ENCODE measurements at places on chromosomes 12 and 14. TPM values are rescaled to one million over a fixed set of nuclear protein-coding genes. Genes with fewer than 3 reads are reported as not detected.

DNA sequence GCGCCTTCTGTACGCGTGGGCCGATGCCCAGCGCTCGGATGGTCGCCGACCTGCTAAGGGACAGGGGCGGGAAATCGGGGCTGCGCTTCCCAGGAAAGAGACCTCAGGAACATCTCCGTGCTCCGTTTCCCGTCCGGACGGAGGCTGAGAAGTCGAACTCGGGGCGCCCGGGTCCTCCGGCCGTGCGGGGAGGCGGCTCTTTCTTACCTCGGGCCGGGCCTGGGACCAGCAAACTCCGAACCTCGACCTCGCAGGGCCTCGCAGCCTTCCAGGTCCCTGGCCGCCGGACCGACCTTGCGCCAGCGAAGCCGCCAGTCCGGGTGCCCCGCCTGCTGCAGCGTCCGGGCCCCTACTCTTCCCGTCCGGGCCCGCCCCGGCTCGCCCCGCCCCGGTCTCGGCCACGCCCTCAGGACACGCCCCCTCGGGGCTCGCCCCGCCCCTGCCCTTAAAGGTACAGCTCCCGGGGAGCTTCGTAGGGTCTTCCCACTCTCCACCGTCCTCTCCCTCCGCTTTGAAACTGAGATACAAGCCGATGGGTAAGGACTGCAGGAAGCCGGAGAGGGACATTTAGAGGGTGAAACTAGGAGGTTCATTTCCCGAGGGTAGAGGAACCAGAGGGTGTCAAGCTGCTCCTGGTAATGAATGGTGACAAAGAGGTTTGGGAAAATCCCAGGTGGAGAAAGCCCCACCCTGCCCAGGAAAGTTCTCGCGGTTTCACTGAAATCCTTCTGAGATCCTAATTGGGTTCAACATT is at the start of gene SLC8B1:
Gene SLC8B1 (minus strand): TSS at position 324 of the 754 bp plus-strand sequence. CDS start 2,231 bp downstream, outside the sequence.
- no peaks in the 10 kb centered on the region for H3K36me3 ChIP-seq
- peak within 1 kb of the TSS; percentile 83 for H3K4me3 ChIP-seq
- no peaks in the 10 kb centered on the region for H3K27me3 ChIP-seq
- peak within 1 kb of the TSS; percentile 75 for H3K27ac ChIP-seq
- peak; percentile 85 for DNase-seq
- H3K4me1 ChIP-seq = no peaks in the 10 kb centered on the region

The RPL10L gene
- total RNA-seq = not detected

The FKBP4 gene
- total RNA-seq = 55.2 TPM

The SLC5A8 gene
- total RNA-seq = 5.6 TPM

GRCh38 chr12:120944645-120945217 is 33.6 kb upstream of the HNF1A start:
- no peak overlapping the region for H3K4me3 ChIP-seq
- H3K27ac ChIP-seq = no peak overlapping the region
- no peaks in the 10 kb centered on the region for H3K27me3 ChIP-seq
- H3K4me1 ChIP-seq = no peaks in the 10 kb centered on the region
- DNase-seq = no peak

- H3K36me3 ChIP-seq = no peaks in the 10 kb centered on the region
- peaks cover 2% of the 10 kb centered on the region for H3K4me1 ChIP-seq
- H3K27ac ChIP-seq = no peak overlapping the region
- H3K27me3 ChIP-seq = no peaks in the 10 kb centered on the region
These were observed 262.0 kb downstream of the MED13L start for GRCh38 chr12:116015525-116015924.

- H3K4me3 ChIP-seq = no peak overlapping the region
- no peak for DNase-seq
- H3K27ac ChIP-seq = no peak overlapping the region
- H3K4me1 ChIP-seq = no peaks in the 10 kb centered on the region
These were observed 134.9 kb upstream of the IFNG-AS1 start for GRCh38 chr12:67854351-67854750.

- no peak overlapping the region for H3K27ac ChIP-seq
- peaks cover 12% of the 10 kb centered on the region for H3K36me3 ChIP-seq
- H3K4me3 ChIP-seq = no peak overlapping the region
- H3K27me3 ChIP-seq = no peaks in the 10 kb centered on the region
These were observed 8.6 kb downstream of the ISCU start for GRCh38 chr12:108570743-108571608.

- no peak overlapping the region for H3K4me3 ChIP-seq
- H3K36me3 ChIP-seq = no peaks in the 10 kb centered on the region
- no peak overlapping the region for H3K27ac ChIP-seq
- H3K4me1 ChIP-seq = no peaks in the 10 kb centered on the region
- no peaks in the 10 kb centered on the region for H3K27me3 ChIP-seq
These were observed 237.4 kb upstream of the PWP1 start for GRCh38 chr12:107448198-107448597.

DNA sequence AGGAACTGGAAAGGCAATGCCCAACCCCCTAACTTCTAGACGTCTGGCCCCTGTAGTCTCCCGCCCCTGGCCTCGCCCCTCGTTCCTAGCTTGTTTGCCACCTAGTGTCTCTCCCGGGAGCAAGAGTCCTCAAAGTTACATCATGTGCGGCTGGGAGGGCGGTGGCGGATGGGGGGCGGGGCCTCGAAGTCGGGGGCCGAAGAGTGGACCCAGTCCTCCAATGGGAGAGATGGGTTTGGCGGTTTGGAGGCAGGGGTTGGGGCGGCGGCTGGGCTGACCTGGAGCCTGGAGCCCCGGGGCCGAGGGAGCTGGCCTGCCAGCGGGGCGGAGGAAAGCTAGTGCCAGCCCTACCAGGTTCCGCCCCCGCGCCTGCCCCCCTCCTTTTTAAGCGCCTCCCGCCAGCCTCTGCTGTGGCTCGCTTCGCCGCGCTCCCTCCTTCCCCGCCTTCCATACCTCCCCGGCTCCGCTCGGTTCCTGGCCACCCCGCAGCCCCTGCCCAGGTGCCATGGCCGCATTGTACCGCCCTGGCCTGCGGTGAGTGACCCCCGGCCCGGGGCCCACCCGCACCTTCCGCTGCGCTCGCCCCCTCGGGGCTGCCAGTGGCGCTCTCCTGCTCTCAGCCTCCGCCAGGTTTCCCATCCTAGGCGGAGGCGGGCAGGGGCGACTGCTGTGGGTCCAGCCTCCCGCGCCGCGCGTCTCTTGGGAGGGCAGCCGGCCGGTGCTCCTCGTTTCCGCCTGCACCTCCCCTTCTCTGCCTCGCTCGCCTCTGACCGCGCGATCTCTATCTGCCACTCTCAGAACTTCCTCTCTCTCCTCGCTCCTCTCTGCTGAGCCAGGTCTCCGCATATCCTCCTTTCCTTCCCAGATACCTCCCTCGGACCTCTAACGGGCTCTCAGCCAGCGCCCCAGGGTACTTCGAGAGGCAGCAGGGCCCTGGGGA is at the start of gene PCK2:
Gene PCK2 (plus strand): TSS at position 411 of the 940 bp plus-strand sequence. CDS start 95 bp downstream, at position 506.
- peak; percentile 89 for DNase-seq
- peak within 1 kb of the TSS; percentile 93 for H3K4me3 ChIP-seq
- H3K27ac ChIP-seq = peak within 1 kb of the TSS; percentile 93

DNA sequence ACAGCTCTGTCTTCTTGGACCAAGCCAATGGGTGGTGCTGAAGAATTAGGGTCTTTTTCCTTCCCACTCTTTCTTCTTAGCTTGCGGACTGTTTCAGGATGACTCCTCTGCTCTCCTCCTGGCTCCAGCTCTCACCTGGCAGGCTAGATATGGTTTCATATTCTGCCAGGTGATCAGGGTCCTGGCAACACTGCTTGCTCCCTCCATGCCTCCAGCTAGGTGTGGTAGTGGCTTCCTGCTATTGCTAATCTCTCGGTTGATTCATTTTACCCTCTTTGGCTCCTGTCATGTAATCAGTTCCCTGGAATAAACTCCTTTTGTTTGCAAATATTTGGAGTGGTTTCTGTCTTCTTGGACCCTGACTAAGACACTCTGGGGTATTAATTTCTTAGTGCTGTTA is 4.3 kb upstream of the GZMH start:
- peaks cover 2% of the 10 kb centered on the region for H3K27me3 ChIP-seq
- H3K4me1 ChIP-seq = no peaks in the 10 kb centered on the region
- no peak for DNase-seq
- H3K36me3 ChIP-seq = no peaks in the 10 kb centered on the region

DNA sequence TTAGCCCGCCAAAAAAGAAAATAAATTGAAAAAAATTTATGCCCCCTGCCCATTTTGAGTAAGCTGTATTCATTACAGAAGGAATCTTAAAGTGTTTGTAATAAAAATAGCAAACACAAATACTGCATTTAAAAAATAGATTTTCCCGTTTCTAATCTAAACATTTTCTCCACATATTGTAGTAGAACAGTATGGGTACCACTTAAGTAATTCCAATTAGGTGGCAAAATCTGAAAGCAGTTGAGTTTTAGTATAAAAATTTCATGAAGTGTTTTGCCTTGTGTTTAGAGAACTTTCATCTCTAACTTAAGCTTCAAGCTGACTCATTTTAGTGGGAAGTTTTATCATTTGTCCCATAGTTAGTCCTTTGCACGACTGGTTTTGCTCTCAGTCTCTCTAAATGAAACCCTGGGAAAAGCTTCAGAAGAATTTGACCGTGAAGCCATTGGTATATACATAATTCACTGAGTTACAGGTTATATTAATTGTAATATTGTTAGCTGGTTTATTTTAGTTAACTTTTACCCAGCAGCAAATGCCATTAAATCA is 214.6 kb downstream of the ERC1 start:
- no peak for DNase-seq
- peaks cover 4% of the 10 kb centered on the region for H3K4me1 ChIP-seq
- no peaks in the 10 kb centered on the region for H3K27me3 ChIP-seq
- H3K36me3 ChIP-seq = no peaks in the 10 kb centered on the region

GRCh38 chr14:50774542-50775267 is 56.3 kb downstream of the NIN start:
- DNase-seq = no peak
- no peaks in the 10 kb centered on the region for H3K36me3 ChIP-seq
- no peak overlapping the region for H3K4me3 ChIP-seq
- H3K27me3 ChIP-seq = no peaks in the 10 kb centered on the region
- H3K4me1 ChIP-seq = no peaks in the 10 kb centered on the region

DNA sequence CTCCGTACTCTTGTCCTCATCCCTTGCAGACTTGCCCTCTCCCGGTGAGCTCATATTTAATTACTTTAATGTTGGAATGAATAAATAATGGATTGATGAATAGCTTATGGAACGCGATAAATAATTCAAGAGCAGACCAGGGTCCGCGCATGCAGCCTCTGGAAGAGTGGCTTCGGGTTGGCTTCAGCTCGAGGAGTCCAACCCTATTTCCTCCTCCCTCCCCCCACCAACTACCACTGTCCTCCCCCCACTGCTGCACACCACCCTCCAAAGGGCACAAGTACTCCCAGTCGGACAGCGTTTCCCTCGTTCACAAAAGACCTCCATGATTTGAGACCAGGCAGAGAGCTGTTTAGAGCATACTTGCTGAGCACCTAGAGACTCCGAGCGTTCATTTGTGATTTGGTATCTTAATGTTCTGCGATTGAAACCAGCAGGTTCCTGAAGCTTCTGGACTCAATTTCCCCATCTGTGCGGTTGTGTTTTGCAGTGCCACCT is 647 bp upstream of the SIX1 start:
- peak; percentile 41 for DNase-seq
- H3K4me1 ChIP-seq = no peaks in the 10 kb centered on the region
- no peaks in the 10 kb centered on the region for H3K27me3 ChIP-seq
- H3K36me3 ChIP-seq = no peaks in the 10 kb centered on the region
- peak overlapping the region; percentile 76 for H3K4me3 ChIP-seq

DNA sequence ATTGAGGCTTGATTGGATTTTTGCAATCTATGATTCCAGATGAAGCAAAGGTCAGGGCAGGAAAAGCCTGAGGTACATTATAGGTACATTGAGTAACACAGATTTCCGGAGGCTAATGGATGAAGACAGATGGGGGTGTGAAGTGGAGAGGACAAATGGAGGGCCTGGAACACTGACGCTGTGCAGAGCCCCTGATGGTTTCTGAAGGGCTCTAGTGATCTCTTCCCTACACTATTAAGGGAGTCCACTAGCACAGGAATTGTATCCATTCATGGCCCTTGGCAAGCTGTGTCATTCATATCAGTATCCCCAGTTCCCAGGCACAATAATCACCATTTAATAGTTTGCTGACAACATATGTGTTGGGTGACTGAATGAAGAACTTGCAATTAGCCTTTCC is 284.8 kb downstream of the ITPR2 start:
- no peak overlapping the region for H3K27ac ChIP-seq
- H3K36me3 ChIP-seq = no peaks in the 10 kb centered on the region
- no peaks in the 10 kb centered on the region for H3K27me3 ChIP-seq
- no peak for DNase-seq
- no peak overlapping the region for H3K4me3 ChIP-seq

- no peak overlapping the region for H3K27ac ChIP-seq
- peak; percentile 69 for DNase-seq
- H3K4me1 ChIP-seq = peaks cover 2% of the 10 kb centered on the region
- H3K27me3 ChIP-seq = no peaks in the 10 kb centered on the region
- H3K4me3 ChIP-seq = peak overlapping the region; percentile 33
These were observed 61.5 kb downstream of the LGMN start for GRCh38 chr14:92686900-92687427.

The GALNT8 gene
- 0.41 TPM for total RNA-seq

GRCh38 chr14:97408937-97409815 is 612.0 kb downstream of the VRK1 start:
- H3K27ac ChIP-seq = no peak overlapping the region
- no peak for DNase-seq
- H3K36me3 ChIP-seq = no peaks in the 10 kb centered on the region
- H3K27me3 ChIP-seq = peaks cover 5% of the 10 kb centered on the region
- H3K4me3 ChIP-seq = no peak overlapping the region

The FAM234B gene
- 24.3 TPM for total RNA-seq

DNA sequence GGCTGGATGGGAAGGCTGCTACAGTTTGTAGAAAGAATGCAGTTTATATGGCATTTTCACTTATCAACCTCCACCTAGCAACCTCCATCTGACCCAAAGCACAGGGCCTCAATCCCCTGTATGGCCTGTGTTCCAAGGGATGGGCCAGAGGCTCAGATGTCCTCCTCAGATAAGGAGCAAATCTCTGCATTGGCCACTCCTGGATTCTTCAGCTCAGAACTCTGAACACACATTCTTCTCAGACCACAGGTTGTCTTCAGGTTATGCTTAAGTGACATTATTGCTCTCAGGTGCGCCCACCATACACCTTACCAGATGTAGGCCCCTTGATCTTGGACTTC is 47.9 kb upstream of the JDP2 start:
- H3K4me3 ChIP-seq = no peak overlapping the region
- H3K27me3 ChIP-seq = no peaks in the 10 kb centered on the region
- DNase-seq = no peak
- no peaks in the 10 kb centered on the region for H3K4me1 ChIP-seq

The DEGS2 gene
- 2.8 TPM for total RNA-seq

Measured in prostate gland (tissue), 2 donors.